T-helper 2 cell (primary cell): ENCODE measurements at places on chromosomes 1 and 21.

GRCh38 chr1:12069623-12070244 lies 6.6 kb downstream of the TNFRSF8 start:
- DNase-seq = peak; percentile 74

- DNase-seq = no peak
These were observed 4.8 kb upstream of the HEATR1 start for GRCh38 chr1:236608930-236609726.

GRCh38 chr1:27885621-27886352 lies 13.4 kb downstream of the THEMIS2 start:
- DNase-seq = no peak

DNA sequence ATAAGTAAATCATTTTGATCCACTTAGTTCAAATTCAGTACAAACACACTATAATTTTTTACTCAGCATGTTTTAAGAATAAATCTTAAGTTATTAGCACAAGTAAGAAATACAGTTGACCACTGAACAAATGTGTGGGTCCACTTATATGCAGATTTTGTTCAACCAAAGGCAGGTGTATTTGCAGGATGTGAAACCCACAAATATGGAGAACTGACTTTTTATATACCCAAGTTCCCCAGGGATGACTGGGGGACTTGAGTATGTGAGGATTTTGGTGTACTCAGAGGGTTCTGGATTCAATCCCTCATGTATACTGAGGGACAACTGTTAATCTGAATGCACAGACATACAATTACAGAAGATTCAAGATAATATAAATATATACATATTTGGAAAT lies 25.7 kb upstream of the ERICH3 start:
- DNase-seq = no peak

GRCh38 chr1:10760566-10761502 lies 35.6 kb downstream of the CASZ1 start:
- no peak for DNase-seq

DNA sequence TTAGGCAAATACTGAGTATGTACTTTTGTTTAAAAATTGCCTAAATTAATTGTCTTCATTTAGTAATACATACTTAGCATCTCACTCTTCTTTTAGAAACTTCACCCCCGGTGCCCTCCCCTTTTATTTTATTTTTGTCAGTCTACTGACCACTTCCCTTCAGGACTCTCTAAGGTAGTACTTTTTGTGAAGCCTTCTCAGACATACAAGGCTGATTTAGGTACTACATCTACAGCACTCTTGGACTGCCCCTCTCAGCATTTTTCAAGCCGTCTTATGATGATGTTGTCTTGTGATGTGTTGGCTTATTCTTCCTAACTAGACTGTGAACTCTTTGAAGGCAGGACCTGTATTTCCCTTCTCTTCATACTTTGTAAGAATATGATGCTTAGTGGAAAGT lies 24.7 kb downstream of the RPS6KC1 start:
- no peak for DNase-seq

GRCh38 chr1:192311281-192311680 lies 5.5 kb upstream of the RGS21 start:
- peak; percentile 0 for DNase-seq

- no peak for DNase-seq
These were observed 152.9 kb upstream of the DAB1 start for GRCh38 chr1:57576756-57577155.

DNA sequence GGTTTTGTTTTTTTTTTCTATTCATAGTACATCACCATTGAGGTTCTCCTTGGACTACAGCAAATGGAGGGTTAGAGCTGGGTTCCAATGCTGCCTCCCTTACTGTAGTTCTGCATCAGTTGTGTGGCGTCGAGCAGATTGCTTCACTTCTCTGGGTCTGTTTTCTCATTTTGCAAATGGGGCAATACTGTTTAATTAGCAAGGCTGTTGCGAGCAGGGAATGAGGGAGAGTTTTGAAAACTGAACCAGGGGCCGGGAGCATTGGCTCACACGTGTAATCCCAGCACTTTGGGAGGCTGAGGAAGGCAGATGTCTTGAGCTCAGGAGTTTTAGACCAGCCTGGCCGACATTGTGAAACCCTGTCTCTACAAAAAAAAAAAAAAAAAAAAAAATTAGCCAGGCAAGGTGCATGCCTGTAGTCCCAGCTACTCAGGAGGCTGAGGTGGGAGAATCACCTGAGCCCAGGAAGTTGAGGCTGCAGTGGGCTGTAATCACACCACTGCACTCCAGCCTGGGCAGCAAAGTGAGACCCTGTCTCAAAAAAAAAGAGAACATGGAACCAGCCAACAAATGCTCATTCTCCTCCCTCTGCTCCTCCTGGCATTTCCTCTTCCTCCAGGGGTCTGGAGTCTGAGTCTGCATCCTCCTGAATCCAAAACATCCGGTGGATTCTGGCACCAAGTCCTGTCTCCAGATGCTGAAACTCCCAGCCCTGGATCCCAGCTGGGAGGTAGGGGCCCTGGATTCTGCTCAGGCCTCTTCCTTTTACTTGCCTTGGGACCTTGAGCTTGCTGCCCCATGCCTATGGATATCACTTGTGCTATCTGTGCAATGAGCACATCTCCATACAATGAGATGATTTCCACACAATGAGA lies 3.7 kb upstream of the PLOD1 start:
- DNase-seq = no peak

DNA sequence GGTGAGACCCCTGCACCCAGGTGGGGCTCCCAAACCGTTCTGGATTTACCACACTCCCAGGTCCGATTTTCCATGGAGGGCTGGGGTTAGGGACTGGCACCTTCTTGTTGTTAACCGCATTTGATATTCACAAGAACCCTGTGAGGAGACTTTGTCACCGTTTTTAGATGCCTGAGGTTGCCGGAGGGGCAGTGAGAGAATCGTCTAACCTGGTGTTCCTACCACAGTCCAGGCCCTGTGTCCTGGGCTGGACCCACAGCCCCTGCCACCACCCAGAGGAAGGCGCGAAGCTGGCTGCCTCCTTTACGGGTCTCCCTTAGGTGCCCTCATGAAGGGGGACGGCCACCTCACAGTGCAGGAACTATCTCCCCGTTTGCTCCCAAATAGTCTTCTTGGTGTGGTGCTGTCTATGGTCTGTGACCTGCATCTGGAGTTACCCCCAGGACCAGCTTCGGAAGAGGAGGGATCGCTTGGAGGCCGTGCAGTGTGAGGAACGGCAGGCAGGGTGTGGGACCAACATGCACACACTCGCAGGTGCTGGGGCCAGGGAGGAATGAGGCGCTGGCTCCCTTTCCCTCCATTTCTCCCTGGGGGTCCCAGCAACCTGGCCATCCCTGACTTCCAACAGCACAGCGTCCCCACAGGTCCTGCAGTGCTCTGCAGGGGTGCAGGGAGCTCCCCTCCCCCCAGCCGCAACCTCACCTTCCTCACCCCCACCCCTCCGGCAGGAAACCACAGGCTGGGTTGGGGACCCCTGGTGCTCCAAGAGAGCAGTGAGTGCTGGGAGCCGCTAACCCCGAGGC lies 7.0 kb downstream of the SIM2 start:
- DNase-seq = no peak

- DNase-seq = no peak
These were observed 398.0 kb downstream of the PTPRU start for GRCh38 chr1:29634324-29634723.

DNA sequence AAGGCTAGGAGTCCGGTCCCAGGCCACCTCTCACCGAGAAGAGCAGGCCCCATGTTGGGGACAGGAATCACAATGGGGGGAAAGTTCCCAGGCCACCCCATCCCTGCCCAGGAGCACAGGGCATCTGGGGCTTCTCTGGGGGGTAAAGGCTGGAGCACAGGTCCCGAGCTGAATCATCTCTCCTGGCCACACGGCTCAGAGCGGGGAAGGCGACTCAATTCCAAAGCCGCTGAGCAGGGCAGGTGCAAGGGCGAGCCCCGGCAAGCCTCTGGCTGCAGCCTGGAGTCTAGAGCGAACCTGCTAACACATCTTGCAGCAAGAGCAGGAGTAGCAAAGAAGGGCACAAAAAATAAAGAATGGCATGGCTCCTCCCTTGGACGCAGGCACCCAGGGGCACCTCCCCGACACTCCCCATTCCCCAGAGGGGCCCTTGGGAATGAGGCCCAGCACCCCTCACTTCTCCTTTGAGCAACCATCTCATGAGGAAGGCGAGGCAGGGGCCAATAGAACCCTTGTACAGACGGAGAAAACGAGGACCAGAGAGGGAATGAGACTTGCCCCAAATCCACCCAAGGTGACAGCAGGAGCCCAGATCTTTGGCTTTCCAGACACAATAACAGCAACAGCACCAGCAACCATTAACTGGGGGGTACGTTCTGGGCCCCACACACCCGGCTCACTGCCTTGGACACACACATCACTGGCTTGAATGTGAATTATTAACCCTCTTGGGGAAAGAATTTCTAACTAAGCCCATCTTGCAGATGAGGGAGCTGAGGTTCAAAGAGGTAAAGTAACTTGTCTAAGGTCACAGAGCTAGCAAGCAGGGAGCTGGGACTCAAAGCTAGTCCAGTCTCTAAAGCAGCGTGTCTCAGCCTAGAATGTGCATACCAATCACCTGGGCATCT lies 20.7 kb upstream of the ALDH4A1 start:
- no peak for DNase-seq

- no peak for DNase-seq
These were observed 26.8 kb downstream of the TRPM2 start for GRCh38 chr21:44379991-44380865.

GRCh38 chr1:173937062-173937461 lies 19.9 kb upstream of the SERPINC1 start:
- DNase-seq = no peak

- no peak for DNase-seq
These were observed 5.2 kb downstream of the FAAH start for GRCh38 chr1:46399307-46399706.
